ENCODE measurements at places on chromosomes 7 and 10. TPM values are rescaled to one million over a fixed set of nuclear protein-coding genes. Genes with fewer than 3 reads are reported as not detected.

DNA sequence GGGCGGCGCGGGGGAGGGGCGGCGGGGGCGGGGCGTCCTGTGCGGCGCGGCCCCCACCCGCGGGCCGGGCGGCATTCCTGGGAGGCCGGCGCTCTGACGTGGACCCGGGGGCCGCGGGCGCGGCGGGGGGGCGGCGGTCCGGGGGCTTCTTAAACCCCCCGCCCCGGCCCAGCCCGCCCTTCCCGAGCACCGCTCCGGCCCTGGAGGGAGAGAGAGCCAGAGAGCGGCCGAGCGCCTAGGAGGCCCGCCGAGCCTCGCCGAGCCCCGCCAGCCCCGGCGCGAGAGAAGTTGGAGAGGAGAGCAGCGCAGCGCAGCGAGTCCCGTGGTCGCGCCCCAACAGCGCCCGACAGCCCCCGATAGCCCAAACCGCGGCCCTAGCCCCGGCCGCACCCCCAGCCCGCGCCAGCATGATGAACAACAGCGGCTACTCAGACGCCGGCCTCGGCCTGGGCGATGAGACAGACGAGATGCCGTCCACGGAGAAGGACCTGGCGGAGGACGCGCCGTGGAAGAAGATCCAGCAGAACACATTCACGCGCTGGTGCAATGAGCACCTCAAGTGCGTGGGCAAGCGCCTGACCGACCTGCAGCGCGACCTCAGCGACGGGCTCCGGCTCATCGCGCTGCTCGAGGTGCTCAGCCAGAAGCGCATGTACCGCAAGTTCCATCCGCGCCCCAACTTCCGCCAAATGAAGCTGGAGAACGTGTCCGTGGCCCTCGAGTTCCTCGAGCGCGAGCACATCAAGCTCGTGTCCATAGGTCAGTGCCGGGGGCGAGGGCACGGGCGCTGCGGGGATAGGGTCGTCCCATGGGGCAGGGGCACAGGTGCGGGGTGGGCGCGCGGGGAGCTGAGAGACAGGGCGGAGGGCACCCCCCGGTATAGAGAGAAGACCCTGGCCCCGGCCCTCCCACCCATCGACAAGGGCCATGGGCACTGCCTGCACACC, at the start of gene FLNC:
Gene FLNC (plus strand): TSS at position 176 of the 947 bp plus-strand sequence. CDS start 232 bp downstream, at position 408.
- peak; percentile 62 for DNase-seq

DNA sequence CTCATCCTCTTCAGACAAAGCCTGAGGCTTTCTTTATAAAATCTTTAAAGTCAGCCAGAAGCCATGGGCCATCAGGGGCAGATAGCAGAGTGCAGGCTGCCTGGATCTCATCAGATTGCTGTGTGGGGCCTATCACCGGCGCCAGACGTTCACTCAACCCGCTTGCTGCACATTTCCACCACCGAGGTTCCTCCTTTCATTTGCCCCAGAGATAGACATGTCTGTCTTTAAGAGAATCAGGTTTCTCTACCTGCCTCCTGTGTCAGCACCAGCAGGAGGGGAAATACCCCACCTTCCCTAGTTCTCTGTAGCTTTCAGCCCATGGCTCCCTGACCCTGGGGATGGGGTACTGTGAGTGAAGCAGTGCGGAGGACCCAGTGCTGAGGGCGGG, 22.0 kb downstream of the SLC18A2 start:
- DNase-seq = no peak

DNA sequence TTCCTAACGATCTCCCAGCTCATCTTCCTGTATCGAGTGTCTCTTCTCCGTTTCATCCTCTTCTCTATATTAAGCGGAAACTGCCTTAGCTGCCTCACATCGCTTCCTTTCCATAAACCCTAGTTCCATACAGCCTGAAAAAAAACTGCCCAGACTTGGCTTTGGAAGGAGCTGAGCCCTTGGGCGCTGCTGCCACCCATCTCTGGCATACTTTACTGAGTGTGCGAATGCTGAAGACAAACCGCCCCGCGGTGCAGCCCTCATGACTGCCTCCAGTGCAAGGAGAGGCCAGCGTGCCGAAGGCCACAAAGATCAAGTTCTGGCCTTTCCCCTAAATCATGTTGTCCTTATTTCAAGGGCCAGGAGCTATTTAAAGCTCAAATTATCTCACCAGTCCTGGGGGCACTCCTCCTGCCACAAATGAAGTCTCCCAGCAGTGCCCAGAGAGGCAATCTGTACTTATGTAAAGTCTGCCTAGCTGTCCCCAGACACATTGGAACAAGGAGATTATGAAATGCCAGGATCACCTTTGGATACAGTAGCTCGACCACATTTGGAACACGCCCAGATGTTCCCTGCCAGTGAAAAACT, 25.2 kb downstream of the YWHAG start:
- no peak for DNase-seq

GRCh38 chr10:68440898-68441297, 30.9 kb downstream of the DNA2 start:
- DNase-seq = no peak

DNA sequence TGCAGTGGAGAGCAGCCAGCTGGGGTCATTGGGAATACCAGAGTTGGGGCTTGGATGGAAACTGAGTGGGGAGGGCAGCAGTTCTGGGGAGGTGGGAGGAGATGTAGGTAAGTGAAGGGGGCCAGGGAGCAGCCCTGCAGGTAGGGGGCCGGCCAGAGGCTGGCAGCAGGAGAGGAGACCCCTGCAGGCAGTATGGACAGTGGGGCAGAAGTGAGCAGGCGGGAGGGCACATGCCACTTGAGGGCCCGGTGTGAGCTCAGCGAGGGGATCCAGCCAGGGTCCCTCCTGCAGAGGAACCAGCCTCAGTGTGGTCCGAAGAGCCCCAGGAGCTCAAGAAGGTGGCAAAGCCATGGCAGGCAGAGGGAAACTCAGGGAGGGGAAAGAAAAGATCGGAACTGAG, 75.4 kb downstream of the WDR11 start:
- DNase-seq = no peak

- DNase-seq = no peak
Measured at GRCh38 chr7:49001610-49002033, 77.3 kb downstream of the CDC14C start.

GRCh38 chr10:79101560-79102497, 33.1 kb downstream of the ZMIZ1 start:
- DNase-seq = peak; percentile 64

DNA sequence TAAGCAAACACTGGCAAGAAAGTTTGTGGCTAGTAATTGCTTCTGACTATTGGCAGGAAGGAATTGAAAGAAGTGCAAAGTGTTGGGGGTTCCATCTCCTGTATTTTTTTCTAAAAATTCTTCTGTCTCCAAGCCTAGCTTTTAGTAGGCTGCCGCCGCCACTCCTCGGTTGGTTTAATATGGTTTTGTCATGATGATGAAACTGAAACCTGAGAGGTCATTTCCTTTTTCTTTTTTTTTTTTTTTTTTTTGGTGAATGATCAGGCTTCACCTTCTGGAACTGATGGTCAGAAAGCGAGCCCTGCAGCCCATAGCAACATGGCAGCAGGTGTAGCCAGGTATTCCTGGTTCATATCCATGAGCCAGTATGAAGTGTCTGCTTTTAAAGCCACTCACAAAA, 75.3 kb upstream of the AGBL3 start:
- no peak for DNase-seq

- DNase-seq = no peak
Measured at GRCh38 chr7:43364391-43364790, 218.5 kb upstream of the STK17A start.

DNA sequence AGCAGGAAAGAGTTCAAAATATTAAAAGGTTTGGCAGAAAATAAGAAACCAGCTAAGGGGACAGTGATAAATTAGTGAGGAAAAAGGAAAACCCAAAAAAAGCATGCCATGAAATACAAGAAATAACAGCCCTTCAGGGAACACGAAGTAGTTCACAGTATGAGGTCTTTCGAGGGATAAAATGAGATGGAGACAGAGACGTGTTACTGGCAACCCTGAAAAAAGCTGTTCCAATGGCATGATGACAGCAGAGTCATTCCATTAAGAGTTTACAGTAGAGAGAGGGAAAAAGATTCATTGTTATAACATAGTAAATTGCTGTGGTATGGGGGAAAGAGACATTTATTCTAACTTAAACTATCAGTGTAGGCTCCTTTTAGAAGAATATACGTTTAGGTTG, 391.2 kb downstream of the ANKRD7 start:
- DNase-seq = no peak

DNA sequence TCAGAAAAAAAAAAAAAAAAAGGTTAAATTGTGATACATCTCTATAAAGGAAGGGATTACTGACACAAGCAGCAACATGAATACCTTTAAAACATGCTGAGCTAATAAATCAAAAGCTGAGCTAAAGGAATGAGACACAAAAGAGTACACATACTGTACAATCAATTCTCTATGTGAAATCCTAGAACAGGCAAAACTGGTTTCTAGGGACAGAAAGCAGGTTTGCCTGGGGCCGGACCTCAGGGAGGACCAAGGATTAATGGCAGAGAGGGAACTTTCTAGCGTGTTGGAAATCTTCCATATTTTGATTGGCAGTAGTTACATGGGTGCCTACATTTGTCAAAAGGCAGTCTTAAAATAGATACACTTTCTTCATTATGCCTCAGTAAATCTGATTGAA, 52.5 kb downstream of the KLRG2 start:
- DNase-seq = no peak

DNA sequence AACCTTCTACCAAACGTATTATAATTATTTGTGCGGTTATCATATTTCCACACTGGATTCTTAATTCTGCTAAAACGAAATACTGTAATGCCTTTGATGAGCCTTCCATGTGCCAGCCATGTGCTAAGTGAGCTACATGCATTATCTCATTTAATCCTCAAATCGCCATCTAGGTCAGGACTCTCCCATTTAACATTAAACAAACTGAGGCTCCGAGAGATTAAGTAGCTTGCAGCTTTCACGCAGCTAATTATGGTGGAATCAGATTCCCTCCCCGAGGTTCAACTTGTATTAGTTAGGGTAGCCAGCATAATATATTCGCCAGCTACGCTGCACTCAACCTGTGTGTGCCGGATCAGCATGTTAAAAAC, 798 bp upstream of the TSPAN33 start:
- DNase-seq = no peak

DNA sequence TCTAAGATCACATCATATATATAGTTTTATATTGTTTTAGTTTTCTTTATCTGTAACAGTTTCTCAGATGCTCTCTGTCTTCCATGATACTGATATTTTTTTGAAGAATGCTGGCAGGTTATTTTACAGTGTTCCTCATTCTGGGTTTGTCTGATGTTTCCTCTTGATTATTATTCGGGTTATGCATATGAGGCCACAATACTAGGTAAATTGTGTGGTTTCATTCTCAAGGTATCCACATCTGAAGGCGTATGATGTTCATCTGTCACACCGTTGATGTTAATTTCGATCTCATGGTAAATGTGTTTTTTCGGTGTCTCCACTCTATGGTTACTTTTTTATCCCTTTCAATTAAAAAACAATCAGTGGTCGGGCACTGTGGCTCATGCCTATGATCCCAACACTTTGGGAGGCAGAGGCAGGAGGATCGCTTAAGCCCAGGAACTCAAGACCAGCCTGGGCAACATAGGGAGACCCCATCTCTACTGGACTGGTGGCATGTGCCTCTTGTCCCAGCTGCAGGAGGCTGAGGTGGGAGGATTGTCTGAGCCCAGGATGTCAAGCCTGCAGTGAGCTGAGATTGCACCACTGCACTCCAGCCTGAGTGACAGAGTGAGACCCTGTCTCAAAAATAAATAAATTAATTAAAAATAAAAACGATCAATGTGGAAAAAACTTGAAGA, 108.9 kb downstream of the TPST1 start:
- no peak for DNase-seq

- no peak for DNase-seq
Measured at GRCh38 chr7:150944066-150945042, 33.8 kb downstream of the KCNH2 start.

DNA sequence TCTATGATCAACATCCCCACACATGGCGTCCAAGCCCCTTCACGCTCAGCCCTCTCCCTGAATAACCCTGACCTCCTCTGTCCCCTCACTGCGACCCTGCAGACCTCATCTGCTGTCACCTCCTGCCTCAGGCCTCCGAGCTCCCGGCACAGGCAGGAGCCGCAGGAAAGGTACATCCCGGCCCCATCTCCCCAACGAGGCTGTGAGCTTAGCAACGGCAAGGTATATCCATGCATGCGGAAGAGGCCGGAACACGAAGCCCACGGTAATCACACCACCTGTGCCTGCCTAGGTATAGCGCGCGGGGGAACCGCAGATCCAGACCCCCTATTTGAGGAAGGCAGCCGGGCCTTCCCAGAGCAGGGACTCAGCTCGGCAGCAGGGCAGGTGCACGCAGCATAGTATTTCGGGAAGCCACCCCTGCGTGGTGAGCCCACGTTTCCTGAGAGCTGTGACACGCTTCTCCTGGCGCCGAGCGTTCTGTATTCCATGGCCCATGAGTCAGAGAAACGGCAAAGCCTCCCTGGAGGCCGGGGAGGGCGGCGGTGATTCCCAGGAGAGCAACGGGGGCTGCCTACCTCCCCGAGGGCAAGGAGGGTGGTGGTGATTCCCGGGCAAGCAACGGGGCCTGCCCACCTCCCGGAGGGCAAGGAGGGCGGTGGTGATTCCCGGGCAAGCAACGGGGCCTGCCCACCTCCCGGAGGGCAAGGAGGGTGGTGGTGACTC, 50.1 kb upstream of the DNAAF5 start:
- DNase-seq = no peak

GRCh38 chr10:104307576-104308438, 30.5 kb downstream of the ITPRIP start:
- DNase-seq = peak; percentile 45

- no peak for DNase-seq
Measured at GRCh38 chr7:121901026-121901425, 28.1 kb downstream of the PTPRZ1 start.

DNA sequence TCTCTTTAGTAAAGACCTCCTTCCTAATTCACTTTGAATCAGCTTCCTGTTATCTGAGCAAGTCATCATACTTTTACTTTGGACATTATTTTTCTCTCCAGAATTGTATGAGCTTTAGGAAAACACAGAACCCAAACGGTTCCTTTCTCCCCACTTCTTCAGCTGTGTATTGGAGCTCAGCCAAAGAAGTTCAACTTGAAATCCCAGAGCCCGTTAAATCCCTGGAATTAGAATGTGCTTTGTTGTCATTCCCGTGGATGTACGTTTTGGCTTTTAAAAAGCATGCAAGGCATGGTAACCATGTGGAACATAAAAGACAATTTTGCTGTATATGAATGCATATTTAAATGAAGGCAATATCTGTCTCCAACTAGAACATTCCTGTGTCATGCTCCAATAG, 46.6 kb downstream of the AGMO start:
- DNase-seq = peak; percentile 32

- DNase-seq = no peak
Measured at GRCh38 chr10:497898-498451, 191.5 kb downstream of the DIP2C start.

- no peak for DNase-seq
Measured at GRCh38 chr7:36638140-36638539, 86.2 kb downstream of the AOAH start.

Gene SAMD8
- 38.1 TPM for total RNA-seq

Gene SVOPL
- total RNA-seq = not detected

Gene CYP2E1
- 0.82 TPM for total RNA-seq

Gene EXOSC1
- total RNA-seq = 50.3 TPM

Gene NKX1-2
- total RNA-seq = not detected

Gene IQCE
- 210 TPM for total RNA-seq

Gene TFR2
- 0.08 TPM for total RNA-seq

Gene MBL2
- not detected for total RNA-seq

Gene SPAG6
- not detected for total RNA-seq

Gene OR2A42
- not detected for total RNA-seq

Gene CUZD1
- total RNA-seq = 1.4 TPM

Gene MAD1L1
- 133 TPM for total RNA-seq

All from fibroblast of the aortic adventitia (primary cell).